SHP77 treated with DMSO at 0.1 percent for 48 hours (cell line): ENCODE measurements at places on chromosomes 4 and X.

- DNase-seq, result no peak
Measured at GRCh38 chrX:45758319-45758718, 557.6 kb upstream of the DIPK2B start.

DNA sequence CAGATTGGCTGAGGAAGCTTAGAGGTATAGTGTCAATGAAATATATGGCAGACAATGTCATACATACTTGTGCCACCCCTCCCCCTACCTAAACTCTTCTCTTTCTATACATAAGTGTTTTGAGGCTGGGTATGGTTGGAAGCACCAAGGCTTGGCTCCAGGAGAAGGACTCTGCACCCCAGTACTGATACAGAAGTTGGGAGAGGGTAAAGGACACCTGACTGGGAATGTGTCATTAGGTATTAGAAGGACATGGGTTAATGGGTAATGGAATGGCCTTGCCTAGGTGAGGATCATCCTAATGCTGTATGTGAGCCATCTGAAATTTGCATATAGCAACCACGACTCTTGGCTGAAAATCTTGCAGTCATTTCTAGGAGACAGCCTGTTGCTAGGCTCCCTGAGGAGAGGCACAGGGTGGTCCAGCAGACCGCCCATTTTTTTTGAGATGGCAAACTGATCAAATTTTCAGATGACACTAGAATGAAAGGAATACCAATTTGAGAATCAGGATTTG is 26.8 kb upstream of the AP1S2 start:
- DNase-seq, result no peak

GRCh38 chrX:136146614-136147314 is 569 bp upstream of the FHL1 start:
- DNase-seq, result no peak

DNA sequence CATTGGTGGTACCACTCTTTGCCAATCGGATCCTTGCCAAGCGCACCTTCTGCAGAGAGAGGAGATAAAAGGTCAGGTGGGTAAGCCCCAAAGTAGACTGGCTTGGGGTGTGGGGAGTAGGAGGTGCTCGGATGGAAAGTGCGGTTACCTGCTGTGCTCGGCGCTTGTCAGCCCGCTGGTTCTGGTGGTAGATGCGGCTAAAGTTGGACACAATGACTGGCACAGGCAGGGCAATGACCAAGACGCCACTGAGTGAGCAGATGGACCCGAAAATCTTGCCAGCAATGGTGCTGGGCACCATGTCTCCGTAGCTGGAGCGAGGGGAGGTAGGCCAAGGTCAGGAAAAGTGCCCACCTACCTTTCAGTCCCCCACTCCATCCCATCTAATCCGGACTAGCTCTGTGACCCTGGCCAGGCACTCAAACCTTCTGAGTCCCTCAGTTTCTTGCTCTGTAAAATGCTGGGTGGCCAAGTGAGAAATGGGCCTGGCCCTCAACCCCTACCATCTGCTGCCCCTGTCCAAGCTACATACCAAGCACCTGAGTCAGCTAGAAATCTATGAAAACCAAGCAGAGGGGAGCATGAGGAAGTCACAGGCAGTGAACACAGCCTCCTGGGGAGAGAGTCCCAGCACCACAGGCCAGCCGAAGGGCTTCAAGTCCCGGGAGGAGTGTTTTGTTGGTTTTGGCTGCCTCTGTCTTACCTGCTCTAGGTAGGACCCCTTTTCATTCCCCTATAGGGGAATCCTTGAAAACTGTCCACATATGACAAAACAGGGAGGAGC is 4.7 kb downstream of the KCND1 start:
- no peak for DNase-seq

DNA sequence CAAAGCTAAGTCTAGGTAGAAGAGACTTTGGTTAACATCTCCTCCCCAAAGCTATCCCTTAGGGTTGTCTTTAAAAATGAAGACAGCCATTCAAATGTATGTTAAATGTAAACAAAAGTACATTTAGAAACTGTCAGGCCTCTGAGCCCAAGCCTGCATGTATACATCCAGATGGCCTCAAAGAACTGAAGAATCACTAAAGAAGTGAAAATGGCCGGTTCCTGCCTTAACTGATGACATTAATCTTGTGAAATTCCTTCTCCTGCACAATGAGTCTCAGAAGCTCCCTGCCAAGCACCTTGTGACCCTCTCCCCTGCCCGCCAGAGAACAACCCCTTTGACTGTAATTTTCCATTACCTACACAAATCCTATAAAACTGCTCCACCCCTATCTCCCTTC is 377.9 kb downstream of the FAM133A start:
- no peak for DNase-seq
